Amygdala (tissue), 56 donors: ENCODE measurements at places on chromosomes 3 and 15.

GRCh38 chr3:20319551-20319950 is 133.5 kb upstream of the SGO1 start:
- DNase-seq = no peak

DNA sequence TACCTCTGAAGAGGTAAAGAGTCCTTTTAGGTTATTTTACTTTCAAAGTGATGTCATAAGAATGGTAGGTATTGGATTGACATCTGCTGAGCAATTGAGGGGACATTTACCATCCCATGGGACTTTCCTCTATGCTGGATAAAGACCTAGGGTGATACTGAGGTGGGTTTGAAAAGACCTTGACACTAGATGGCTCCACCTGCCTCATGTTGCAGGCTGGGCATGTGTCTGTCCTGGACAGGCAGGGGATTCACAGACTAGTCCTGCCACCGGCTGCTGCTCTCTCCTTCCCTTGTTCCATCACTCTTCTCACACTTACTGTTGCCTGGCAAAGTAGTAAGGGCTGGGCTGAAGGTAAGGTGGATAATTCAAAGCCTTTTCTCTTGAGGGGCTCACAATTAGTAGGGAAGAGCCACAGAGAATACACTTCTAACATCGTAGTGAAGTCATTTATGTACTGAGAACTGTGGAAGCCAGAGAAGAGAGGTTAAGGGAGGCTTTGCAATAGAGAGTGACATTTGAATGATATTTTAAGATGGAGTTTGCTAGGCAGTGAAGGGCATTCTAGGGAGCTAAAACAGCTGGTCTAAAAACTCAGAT is 27.7 kb downstream of the TRAK1 start:
- peak; percentile 15 for DNase-seq

- DNase-seq = no peak
Observed at GRCh38 chr3:169394316-169394715, 269.2 kb downstream of the MECOM start.

DNA sequence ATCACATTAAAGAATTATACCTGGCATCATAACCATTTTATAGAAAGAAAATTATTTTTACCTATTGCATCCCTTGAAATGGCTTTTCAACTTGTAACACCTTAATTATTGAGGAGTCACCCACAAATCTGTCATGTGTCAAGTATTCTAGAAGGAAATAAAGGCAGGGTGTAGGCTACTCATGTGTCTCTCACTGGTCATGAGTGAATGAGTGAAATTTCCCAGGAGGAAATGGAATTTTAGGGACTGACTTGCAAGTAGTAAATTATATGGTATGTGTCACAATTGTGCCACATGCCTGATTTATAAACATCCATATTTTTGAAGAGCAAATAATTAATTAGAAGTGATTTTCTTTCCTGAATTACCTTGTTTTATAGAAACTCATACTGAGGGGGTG is 310.5 kb upstream of the ADAMTS9 start:
- no peak for DNase-seq

GRCh38 chr3:172844428-172844827 is 93.9 kb downstream of the ECT2 start:
- DNase-seq = no peak

- no peak for DNase-seq
Observed at GRCh38 chr3:18648159-18648558, 223.0 kb upstream of the SATB1 start.

GRCh38 chr3:138912237-138912636 is 34.7 kb downstream of the FOXL2 start:
- DNase-seq = no peak
